ENCODE measurements at places on chromosomes 13 and 19.

- peak; percentile 11 for DNase-seq
Observed at GRCh38 chr13:20608438-20609020, 41.6 kb downstream of the IFT88 start.

GRCh38 chr13:102933523-102933922 is 87.7 kb downstream of the ERCC5 start:
- DNase-seq: no peak

- no peak for DNase-seq
Observed at GRCh38 chr13:75461314-75461713, 20.7 kb downstream of the TBC1D4 start.

DNA sequence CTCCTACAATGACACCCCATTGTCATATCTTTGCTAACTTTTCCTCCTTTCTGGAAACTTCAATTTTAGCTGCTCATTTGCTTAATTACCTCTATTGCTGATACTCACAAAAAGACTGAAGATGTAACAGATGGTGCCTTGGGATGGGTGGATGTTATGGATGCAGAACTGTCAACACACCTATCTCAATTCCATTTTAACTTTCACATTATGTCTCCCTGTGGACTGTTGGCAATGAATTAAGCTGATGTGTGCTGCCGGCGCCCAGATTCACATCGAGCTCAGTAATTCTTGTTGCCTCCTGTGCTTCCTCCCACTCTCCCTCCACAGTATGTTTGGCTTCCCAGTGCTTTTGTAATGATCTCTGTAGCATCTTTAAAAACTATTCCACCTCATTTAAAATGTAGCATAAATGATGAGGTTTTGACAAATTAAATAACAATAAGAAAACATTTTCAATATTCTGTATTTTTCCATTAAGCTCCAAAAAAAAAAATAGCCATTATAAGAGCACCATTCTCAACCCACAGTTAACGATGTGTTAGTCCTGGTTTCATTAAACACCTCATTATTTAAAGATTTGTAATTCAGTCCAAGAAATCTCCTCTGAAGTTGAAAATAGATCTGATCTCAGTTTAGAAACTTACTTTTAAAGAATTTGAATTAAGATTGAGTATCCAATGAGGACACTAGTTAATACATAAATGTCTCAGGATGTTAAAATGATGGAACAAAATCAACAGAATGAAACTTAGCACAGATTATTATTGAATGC is 99.9 kb upstream of the FAM216B start:
- DNase-seq: no peak

- DNase-seq: no peak
Observed at GRCh38 chr19:5863030-5863665, 7.2 kb downstream of the FUT5 start.

- no peak for DNase-seq
Observed at GRCh38 chr19:31957711-31958110, 387.7 kb upstream of the ZNF507 start.

GRCh38 chr13:91178099-91178498 is 169.4 kb upstream of the MIR17HG start:
- no peak for DNase-seq

- DNase-seq: no peak
Observed at GRCh38 chr13:97284558-97284957, 62.4 kb downstream of the MBNL2 start.

DNA sequence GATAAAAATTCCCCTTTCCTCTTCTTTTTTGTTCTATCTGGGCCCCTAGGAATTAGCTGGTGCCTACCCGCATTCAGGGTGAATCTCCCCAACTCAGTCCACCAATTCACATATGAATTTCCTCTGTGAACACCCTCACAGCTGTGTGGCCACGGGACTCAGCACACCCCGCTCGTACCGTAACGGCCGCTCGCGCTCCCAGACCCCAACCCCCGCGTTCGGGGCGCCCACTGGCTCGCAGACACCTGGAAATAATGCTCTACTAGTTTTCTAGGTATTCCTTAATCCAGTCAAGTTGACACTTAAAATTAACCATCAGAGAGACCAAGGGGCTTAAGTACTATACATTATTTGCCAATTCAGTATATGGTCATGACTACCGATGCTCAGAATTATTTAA is 1702.1 kb upstream of the PCDH20 start:
- DNase-seq: no peak

DNA sequence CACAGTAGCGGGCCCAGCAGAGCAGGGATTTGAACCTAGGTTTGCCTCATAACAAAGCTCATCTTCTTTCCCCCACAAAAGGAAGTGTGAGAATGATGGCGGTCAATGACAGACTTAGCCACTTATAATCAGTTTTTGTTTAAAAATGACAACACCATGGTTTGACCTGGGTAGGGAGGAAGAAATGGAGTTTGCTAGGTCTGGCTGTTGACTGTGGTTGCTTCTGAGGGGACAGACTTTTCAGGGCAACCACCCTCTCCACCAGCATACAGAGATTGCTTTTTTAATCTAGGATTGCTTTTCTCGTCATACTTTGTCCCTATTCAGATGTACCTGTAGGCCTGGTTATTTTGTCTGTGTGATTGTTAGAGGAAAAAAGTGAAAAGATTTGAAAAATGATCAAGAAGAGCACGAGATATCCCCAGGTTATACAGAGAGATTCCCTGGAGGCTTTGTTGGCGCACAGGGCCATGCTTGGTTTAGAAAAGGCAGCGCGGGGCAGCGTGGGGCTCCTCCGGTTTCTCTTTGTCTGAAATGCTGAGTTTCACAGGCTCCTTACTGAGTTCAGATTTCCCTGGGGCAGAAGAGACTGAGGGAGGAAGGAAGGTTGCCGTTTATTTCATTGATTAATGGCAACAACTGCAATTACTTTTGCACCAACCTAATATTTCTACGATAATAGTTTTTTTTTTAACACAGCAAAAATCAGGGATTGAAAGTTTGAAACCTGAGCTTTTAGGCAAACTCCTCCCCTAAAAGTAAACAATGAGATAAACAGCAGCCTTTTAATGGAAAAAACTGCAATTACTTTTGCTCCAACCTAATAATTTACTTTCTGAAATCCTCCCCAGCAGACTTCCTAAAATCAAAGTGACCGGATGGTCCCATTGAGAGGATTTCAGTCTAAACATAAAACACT is 97.0 kb upstream of the RNF113B start:
- no peak for DNase-seq

DNA sequence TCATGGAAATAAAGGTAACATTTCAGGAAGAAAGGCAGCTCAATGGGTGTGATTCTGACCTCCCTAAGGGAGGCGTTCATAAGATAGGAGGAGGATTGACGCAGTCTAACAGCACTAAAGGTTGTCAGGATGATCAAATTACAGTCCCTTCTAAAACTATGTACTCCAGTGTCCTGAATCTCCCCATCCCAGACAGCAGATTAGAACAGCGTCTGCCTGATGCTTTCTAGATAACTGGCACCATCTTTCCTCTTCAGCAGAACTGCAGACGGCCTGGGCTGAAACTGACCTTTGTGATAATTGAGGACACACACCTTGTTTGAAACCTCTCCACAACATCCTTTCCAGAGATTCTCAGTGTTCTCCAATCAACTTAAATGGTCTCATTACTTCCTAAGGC is 25.5 kb upstream of the SACS start:
- no peak for DNase-seq

GRCh38 chr13:73720216-73720840 is 413.9 kb downstream of the KLF12 start:
- DNase-seq: peak; percentile 7

DNA sequence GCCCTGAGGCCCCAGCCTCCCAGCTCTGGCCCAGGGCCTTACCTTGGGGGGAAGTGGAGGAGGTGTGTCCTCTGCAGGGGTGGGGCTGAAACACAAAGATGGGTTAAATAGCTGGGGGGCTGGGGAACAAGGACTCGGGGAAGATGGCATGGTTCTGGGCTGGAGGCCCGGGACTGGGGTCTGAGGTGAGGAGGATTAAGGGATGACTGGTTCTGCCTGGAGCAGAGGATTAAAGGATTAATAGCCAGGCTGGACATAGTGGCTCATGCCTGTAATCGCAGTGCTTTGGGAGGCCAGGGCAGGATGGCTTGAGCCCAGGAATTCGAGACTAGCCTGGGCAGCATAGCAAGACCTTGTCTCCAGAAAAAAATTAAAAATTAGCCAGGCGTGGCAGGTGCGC is 11.6 kb downstream of the MAP4K1 start:
- DNase-seq: no peak

DNA sequence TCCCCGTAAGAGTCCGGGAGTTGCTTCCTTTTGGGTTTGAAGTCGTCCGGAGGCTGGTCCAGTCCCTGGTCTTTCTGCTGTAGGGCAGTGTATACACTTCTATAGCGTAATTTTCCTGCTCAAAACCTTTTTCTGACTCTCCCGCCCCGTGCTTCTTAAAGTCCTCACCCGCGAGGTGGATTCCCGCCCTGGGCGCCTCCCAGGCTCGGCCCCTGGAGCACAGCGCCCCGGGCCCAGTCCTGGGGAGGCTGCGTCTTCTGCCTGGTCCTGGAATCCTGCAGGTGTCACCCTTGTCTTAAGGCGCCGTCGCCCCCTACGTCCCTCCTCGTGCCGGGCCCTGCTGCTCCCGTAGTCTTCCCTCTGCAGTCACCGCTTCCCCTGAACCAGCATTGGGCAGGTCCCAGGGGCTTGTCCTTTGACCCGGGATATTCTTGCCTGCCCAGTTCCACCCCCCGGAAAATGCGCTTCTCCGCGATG is 34.4 kb upstream of the ZNF808 start:
- DNase-seq: no peak

DNA sequence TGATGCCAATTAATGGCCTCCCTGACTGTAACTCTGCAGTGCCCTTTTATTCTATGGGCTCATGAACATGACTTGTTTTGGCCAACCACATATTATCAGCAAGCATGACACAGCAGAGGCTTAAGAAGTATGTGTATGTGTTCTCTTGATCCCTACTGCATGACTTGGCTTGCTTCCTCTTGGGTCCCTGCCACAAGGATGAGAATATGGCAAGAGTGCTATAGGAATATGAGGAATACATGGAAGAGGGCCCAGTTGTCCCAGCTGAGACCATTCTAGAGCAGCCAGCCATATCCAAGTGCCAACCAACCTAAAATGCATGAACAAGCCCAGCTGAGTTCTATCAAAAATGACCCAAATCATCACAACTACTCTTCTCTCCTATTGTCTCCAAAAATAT is 576.7 kb upstream of the PCDH9 start:
- DNase-seq: no peak

DNA sequence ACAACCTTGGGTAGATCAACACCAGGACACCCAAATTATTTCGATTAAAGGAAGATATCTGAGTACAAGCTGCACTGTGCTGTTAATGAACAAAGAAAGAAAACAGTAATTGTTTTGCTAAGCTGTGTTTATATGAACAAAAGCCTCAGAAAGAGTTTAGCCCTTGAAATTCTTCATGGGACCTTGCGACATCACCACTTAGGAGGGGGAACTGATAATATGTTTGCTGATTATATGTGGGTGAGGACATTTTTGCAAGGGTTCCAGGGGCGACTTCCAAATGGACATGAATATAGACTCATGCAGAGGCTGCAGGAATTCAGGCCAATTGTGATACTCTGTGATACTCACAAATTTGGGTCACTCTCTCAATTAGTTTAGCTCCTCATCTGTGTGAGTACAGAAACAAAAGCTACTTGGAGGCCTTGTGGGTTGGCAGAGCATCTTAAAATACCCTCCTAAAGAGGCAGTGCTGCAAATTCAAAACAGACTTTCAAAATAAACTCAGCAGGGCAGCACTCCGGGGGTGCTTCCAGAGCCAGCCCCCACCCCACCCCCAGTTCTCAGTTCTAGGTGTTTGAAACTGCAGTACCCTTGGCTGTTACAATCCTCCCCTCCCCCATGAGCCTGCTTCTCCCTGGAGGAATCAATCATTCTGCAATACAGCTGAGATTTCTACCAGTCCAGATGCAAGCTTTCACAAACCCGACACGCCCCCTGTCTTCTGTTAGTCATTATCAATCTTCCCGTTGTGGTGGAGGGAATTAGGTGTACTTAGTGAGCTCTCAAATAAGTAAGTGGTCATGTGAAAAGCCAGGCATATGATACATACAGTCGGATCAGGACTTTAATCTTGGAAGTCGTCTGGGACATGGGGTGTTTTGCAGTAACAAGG is 97.0 kb upstream of the MBNL2 start:
- DNase-seq: peak; percentile 82

- peak; percentile 99 for DNase-seq
Observed at GRCh38 chr19:19063183-19064097, at the start of gene SLC25A42. Gene SLC25A42 (plus strand): TSS chr19:19063994. CDS start chr19:19096125, 32,131 bp downstream.

DNA sequence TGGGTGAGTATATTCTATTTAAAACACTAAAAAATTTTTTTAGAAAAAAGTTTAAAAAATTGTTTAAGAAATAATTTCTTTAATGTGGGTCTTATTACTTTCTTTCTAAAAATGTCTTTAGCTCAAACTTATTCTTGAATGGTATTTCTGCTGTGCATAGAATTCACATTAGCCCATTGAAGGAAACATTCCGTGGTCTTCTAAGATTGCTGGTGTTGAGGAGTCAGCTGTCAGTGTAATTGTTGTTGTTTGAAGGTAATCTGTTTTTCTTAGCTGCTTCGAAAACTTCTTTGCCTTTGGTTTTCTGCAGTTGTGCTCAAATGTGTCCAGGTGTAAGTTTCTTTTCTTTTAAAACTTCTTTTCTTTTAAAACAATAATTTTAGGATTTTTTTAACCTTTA is 85.4 kb upstream of the KLF12 start:
- no peak for DNase-seq
